Stimulated activated CD4-positive, alpha-beta T cell treated with anti-CD3 and anti-CD28 coated beads, Interleukin-1b, Interleukin-23, amount 100 ng/mL, for 1 hour (primary cell): ENCODE measurements at places on chromosomes 5 and 9.

DNA sequence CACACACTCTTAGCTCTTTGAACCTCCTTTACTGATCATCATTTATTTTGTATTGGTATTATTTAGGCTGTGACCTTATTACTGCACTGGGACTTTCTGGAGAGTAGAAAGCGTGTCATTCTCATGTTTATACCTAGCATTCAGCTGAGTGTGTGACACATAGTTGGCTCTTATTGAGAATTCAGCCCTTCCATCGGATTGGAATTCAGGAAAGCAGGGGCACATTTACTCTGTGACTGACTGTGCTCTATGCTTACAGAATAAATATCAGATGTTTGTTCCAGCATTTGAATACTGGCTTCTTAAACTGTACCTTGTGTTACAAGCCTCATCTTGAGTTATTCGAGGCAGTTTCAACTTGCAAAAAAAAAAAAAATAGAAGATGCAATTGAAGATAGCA lies 360.9 kb upstream of the DAP start:
- no peak for DNase-seq

- DNase-seq = no peak
These were observed at the start of gene ADAMTSL1 for GRCh38 chr9:18473652-18474279. Gene ADAMTSL1 (plus strand): TSS chr9:18474153. CDS start chr9:18474233, 80 bp downstream.

DNA sequence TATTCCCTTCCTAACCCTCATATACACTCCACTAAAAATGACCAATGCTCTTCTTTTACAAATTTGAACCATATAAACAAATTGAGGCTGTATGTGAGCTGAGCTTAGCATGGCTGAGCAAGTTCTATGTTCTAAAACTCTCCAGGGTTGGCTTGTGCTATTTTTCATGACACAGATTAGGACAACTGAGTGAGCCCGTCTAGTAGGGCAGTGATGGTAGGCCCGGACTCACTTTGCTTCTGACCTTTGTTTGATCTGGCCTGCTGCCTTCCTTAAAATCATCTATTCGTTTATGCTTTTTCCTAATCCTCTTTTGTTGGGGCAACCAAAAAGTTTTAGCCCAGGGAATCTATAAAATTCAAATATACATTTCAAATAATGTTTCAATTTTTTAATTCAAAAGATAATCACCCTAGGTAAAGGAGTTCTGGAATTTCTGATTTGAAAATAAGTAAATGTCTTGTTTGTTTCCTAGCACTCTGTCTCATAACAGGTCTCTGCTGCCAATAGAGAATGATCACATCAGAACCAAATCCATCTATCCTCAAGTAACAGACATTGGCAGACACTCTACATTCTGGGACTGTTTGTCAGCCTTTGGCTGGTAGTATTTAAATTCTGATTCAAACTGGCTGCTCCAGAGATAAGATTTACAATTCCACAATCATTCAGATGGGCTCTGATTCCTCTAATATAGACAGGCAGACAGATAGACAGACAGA lies 217.0 kb upstream of the TARS1 start:
- DNase-seq = no peak

DNA sequence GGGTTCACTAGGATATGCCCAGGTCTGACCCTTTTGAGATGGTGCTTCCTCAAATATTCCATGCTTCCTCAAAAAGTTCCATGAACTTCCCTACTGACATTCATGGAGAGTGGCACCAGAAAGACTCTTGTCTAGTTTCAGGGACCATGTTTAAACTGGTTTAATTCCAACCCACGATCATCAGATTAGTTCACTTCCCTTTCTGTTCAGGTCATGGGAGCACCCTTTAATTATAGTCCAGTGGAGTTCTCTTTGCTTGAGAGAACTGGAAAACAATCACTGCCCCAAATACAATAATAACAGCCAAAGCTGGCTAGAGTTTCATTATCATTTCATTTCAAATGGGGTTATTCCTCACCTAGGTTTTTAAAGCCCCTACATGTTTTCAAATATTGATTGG lies 9.7 kb upstream of the ERBIN start:
- no peak for DNase-seq

DNA sequence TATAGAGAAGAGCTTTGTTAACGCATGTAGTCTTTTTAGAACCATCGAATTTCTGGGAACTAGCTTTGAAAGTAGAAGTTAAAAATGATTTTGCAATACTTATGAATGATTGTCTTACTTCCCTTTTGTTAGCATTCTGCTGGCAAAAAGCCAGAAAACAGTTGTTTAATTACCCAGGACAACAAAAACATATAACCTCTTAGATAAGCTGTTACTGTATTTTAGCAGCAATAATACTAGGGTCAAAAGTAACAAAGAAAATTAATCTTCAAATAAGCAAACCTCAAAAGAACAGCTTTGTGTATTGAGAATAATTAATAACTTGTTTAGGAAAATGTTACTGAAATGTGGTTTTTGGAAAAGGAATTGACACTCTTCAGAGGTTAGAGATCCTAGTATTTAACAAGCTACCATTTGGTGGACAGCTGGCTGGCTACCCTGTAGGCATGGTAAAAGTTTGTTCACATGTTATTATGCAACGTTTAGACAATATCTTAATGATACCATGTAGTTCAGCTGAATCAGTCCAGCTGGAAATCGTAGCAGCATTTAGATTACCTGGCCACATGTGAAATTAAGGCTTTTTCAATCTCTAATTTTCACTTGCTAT lies 3.8 kb downstream of the FGF10 start:
- DNase-seq = no peak

GRCh38 chr5:155017610-155018009 lies 4.1 kb downstream of the KIF4B start:
- no peak for DNase-seq

GRCh38 chr5:159581502-159582249 lies 251.4 kb upstream of the IL12B start:
- no peak for DNase-seq

DNA sequence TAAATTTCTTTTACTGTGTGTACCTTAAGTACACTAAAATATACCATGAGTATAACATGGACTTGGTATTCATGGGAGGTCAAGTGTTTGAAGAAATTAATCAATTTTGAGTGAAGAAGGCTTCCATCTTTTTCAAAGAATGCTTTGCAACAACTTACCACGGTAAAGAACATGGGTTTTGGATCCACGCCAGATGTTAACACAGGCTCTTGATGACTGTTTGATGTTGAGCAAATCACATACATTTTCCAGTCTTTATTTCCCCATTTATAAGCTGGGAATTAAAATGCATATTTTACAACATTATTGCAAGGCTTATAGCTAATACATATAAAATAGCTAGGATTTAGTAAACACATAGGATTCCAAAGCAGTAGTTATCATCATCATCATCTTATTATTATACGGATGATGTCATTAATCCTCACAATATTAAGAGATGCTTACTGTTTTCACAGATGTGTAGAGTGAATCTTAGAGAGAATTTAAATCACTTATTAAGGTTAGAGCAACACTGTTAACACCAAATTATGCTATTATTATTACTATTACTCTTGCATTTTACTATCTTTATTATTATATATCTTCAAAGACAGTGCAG lies 362.0 kb downstream of the PRELID2 start:
- DNase-seq = no peak

GRCh38 chr9:4327504-4328191 lies 27.8 kb upstream of the GLIS3 start:
- no peak for DNase-seq

- no peak for DNase-seq
These were observed 82.9 kb downstream of the YIPF5 start for GRCh38 chr5:144087576-144087975.

GRCh38 chr9:132238992-132239391 lies 77.1 kb downstream of the NTNG2 start:
- DNase-seq = no peak

GRCh38 chr5:80607832-80608231 lies 37.8 kb upstream of the ANKRD34B start:
- DNase-seq = no peak

DNA sequence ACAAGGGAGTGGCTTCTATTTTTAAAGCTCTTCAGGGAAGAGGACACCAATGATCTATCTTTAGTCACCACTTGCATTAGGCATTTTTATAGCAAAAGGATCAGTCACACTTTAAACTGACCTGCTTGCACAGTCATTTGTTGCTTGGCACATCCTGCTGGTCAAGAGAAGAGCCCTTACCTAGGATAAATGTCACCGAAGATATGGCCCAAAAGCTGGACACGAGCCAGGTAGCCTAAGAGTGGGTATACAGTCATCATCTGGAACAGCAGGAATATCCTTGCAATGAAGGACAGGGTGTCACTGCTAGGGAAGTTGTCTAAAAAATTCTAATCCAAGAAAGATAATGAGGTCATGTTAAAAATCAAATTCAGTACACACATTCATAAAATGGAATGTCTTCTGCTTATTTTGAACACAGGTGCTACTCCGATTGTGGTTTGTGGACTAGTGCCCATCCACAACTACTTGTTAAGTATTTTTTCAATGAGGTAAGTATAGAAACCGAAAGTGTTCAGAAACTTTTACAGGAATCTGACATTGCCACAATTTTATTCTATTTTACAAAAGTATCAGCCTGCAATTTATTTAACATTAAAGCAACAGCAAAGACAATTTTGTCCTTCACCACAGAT lies 78.4 kb downstream of the SLC38A9 start:
- DNase-seq = no peak

- no peak for DNase-seq
These were observed 89.2 kb downstream of the ACER2 start for GRCh38 chr9:19498015-19498414.

GRCh38 chr5:142845954-142846398 lies 75.8 kb downstream of the ARHGAP26 start:
- DNase-seq = no peak

GRCh38 chr5:99020698-99021048 lies 91.9 kb upstream of the CHD1 start:
- DNase-seq = no peak

- no peak for DNase-seq
These were observed 11.6 kb upstream of the SLC6A7 start for GRCh38 chr5:150178262-150178661.

- DNase-seq = no peak
These were observed 9.5 kb upstream of the BARX1 start for GRCh38 chr9:93964685-93965084.

- no peak for DNase-seq
These were observed 2.5 kb upstream of the RAD23B start for GRCh38 chr9:107280543-107280942.

DNA sequence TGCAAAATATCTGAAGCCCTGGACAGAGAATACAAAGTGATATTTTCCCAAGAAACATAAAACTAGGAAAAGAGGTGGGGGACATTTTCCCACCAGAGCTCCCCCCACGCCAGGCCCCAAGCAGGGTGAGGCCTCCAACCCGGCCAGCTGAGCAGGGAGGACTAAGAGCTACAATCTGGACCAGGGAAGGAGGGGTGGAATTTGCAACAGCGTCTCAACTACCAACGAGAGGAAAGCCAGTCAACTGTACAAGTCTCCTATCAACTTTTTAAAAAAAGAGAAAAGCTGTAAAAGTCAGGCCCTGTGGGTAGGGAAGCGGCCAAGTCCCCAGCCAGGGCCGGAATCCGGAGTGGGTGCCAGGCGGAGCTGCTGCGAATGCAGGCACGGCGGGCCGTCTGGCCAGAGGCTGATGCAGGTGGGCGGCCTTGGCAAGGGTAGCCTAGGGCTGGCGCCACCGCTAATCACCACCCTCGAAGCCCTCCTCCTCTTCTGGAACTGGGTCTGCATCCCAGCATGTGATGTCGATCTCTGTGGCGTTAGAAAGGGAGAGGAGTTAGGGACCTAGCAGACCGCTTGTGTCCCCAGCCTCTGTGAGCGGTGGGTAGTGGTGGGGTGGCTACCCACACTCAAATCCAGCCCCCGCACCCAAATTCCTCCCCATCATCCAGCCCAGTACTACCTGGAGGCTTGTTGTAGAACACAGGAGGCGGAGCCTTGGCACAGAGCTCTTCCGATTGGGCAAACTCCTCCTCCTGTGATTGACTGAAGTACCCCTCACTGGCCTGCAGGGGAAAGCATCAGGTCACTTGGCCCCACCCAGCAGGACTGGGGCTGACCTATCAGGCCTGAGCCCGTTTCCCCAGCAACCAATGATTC lies 10.6 kb downstream of the PRR7 start:
- no peak for DNase-seq

DNA sequence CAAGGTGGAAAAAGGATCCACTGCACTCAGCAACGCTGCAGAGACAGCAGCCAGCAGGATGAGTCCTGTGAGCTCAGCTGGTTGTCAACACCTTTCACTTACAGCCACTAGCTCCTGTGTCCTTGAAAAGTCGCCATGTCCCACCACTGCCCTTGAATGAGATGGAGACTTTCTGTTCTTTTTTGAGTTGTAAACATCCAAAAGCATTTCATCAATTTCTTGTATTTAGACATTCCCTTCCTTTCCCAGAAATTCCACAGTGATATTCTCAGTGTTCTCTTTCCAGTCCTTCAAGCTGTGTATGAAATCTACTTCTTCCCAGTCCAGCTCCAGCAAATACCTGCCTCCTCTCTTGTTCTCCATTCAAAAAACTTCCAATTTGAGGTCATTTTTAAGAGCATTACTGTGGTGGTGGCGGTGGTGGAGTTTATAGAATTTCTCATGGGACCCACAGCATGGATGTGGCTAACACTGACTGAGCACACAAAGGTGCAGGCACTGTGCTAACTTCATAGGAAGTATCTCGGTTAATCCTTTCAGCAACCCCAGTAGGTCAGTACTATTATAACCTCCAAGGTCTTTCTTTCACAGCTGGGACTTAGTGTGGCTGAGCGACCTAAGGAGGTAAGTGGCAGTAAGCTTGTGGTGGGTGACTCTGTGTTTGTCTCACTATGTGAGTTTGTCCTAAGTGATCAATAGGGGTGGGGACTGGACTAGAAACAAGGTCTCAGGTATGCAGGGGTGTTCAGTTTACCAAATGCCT lies 15.0 kb upstream of the GPX3 start:
- no peak for DNase-seq

- DNase-seq = no peak
These were observed 9.0 kb downstream of the CDX1 start for GRCh38 chr5:150175536-150175935.

DNA sequence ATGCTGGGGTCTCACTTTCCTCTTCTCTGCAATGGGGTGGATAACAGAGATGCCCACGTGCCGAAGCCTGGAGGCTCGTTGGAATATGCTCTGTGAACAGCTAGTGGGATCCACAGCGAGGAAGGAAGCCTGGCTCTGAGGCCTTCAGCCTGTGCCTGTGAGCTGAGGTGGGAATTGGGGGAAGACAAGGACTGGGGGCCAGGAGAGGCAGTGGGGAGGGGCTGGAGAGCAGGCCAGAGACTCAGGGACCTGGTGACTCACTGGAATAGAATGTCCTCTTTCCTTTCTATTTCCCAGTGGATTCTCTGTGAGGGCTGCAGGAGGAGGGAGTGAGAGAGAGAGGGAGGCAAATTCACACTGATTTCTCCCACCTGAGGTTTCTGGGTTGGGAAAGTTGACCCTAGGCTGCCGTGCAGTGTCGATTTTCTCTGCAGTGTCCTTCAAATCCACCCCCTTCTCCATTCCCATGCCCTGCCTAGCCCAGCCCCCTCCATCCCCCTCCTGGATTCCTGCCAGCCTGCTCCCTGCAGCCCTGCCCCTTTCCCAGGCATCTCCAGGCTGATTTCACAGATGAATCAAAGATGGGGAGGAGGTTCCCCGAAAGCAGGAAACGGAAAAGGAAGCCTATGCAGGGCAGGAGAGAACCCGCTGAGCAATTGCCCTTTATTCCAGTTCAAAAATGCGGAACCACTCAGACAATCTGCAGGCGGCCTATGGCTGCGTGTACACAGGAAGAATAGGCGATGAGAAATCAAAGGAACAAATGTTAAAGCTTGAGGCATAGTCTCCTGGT lies 1.4 kb upstream of the SPAAR start:
- DNase-seq = no peak
